ENCODE measurements at places on chromosomes 6 and 20.

DNA sequence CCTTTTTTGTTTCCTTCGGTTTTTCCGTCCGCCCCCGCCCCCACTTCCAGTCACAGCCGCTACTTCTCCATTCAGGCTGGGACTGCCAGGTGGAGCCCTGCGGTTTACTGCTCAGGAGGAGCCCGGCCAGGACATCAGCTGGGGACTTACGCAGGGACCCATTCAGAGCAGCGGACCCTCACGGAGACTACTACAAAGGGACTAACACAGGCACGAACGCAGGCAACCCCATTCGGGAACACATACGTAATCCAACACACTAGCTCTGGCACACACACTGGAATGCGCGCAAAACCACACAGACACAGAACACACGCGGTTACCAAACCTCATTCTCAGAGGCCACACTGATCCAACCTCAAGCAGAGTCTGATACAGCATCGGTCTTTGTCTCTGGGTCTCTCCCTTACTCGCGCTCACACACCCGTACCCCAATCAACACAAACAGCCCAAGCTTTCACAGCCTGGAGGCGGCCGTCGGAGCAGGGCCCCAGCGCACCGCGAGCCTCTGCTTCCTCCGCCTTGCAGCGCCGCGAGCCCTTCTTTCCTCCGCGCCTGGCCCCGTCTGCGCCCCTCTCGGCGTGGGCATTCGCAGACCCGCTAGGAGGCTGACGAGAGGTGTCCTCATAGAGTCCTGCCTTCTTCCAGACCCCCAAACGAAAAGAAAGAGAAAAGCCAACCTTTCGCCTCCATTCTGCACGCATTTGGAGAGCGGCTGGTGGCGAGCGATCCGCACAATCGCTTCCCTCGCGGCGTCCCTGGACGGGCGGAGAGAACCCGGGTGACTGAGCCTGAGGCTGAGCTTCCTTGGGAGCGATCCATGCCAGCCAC lies 1.1 kb upstream of the SLC32A1 start:
- DNase-seq: no peak

DNA sequence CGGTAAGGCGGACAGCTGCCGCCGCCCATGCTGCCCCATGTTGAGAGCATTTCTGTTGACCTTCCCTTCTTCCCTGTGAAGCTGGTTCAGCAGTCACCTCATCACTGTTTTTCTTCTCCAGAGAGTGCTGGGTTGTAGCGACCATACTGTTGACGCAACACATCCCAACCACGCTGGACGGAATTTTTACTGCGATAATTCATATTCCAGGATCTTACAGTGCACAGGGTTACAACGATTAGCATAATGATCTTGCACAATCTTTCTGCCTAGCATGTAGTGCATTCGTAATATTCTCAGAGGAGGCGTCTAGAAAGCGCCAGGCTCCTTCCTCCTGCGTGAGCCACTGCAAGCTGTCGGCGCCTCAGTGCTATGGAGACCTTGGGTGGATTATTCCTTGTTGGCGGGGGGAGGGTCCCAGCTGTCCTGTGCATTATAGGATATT lies 137.0 kb downstream of the MTHFD1L start:
- no peak for DNase-seq

GRCh38 chr6:92110403-92110802 lies 1309.0 kb downstream of the EPHA7 start:
- no peak for DNase-seq

GRCh38 chr6:83757021-83757420 lies 48.1 kb upstream of the SNAP91 start:
- DNase-seq: no peak

DNA sequence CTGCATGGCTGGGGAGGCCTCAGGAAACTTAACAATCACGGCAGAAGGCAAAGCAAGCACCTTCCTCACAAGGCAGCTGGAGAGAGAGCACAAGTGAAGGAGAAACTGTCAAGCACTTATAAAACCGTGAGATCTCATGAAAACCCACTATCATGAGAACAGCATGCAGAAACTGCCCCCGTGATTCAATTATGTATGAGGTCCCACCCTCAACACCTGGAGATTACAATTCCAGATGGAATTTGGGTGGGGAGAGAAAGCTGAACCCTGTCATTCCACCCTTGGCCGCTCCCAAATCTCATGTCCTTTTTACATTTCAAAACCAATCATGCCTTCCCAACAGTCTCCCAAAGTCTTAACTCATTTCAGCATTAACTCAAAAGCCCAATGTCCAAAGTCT lies 107.2 kb upstream of the ECI2 start:
- no peak for DNase-seq

DNA sequence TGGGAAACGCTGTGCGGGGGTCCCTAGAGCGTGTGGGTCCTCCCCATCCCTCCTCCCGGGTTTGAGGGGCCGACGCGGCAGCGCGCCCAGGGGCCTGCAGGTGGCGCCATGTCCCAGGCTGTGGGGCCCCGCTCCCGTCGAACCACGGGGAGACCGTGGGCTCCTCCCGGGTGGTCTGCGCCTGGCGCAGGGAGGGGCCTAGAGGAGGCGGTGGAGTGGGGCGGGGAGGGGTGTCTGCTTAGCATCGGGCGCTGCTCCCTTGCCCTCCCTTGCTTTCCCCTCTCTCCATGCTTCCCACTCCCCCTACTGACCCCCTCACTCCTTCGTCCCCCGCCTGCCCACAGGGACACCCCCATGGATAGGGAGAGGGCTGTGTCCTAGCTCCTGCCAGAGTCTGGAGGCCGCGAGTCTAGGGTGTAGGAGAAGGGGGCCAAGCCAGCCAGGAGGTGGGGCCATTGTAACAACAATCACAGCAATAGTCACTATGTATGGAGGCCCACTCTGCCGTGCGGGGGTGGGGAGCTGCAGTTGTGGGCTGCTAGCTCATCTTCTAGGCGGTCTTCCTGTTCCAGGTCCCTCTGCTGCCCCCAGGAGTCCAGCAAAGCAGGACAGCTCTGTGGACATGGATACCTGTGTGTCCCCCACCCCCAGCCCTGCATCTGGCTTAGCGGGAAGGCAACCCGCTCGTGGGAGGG lies 51.7 kb downstream of the CHMP4B start:
- peak; percentile 43 for DNase-seq

- no peak for DNase-seq
Observed at GRCh38 chr6:129115471-129115870, 232.5 kb downstream of the LAMA2 start.

GRCh38 chr6:156009656-156010055 lies 554.0 kb upstream of the NOX3 start:
- no peak for DNase-seq
